ENCODE measurements at places on chromosomes 5 and 9.

DNA sequence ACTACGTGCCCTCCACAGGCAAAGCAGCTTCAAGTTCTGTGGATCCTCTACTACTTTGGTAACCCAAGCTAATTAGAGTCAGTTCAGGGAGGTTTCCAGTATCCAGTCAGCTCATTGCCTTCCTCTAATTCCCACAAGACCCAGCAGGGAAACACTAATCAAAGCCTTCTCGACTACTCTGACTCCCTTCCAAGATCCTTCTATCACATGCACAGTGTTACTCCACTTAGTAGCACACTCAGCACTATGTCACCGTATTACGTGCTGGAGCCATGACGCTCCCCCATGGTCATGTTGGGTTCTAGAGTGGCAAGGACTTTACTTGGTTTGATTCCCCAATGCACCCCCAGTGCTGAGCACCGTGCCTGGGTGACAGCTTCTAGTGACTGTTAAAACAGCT, 53.0 kb downstream of the DCP2 start:
- no peak for DNase-seq

- no peak for DNase-seq
Observed at GRCh38 chr5:143758015-143758414, 53.9 kb upstream of the HMHB1 start.

GRCh38 chr5:173319646-173320045, 8.6 kb downstream of the STC2 start:
- DNase-seq = no peak

GRCh38 chr9:266228-266627, 51.6 kb downstream of the DOCK8 start:
- no peak for DNase-seq

GRCh38 chr5:98144710-98145109, 628.8 kb upstream of the RGMB start:
- DNase-seq = no peak

DNA sequence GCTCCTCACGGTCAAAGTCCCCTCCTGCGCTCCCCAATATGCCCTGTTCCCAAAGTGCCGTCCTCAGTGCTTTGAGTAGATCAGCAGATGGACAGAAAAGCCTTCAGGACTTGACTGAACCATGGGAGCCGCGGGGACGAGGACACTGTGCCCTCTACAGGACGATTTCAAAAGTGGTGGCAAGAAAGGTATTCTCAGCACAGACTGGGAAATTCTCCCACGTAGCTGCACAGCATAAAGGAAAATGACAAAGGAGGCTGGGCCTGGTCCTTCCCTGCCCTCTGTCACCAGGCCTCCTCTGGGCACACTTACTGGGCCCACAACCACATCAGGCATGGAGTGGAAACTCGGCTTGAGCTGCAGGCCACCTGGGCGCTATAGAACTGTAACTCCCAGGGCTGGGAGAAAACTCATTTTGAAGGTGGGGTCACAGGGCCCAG, 16.7 kb upstream of the MTMR12 start:
- DNase-seq = peak; percentile 69

DNA sequence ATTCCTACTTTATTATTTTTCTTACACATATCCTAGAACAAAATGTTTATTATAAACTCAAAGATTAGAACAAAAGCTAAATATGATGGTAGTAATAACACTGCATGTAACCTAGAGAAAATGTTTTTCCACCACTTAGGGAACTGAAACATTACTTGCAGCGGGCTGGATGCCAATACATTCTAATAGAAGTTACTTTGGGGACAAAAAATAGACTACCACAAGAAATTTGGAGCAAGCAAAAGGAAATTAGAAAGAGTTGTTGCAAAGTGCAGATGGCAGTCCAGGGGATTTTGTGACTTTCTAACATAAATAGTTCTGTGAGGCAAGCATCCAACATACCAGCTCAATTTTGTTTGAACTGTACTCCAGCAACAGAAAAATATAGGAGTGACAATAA, 255.3 kb upstream of the GRIN3A start:
- no peak for DNase-seq

DNA sequence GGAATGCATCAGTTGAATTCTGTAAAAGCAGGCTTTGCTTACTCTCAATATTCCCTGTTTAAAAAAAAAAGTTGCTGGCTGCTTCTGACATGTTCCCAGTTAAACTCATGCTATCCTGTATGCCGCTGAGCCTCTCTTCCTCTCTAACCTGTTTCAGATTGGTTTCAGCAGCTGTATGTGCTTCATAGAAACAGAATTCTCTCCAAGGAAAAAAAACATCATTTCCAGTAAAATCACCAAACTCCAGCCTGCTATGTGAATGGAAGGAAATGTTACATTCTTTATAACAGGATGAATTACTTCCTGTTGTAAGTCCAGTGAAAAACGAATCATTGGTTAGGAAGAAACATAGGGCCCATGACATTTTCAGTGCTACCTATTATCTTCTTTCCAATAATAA, 25.7 kb upstream of the KCNV2 start:
- DNase-seq = no peak
